ENCODE measurements at places on chromosomes 1 and 21. TPM values are rescaled to one million over a fixed set of nuclear protein-coding genes. Genes with fewer than 3 reads are reported as not detected.

- no peak for DNase-seq
Observed at GRCh38 chr1:9594471-9595155, 5.9 kb downstream of the TMEM201 start.

- no peak for DNase-seq
Observed at GRCh38 chr1:24297187-24297851, 21.8 kb upstream of the GRHL3 start.

DNA sequence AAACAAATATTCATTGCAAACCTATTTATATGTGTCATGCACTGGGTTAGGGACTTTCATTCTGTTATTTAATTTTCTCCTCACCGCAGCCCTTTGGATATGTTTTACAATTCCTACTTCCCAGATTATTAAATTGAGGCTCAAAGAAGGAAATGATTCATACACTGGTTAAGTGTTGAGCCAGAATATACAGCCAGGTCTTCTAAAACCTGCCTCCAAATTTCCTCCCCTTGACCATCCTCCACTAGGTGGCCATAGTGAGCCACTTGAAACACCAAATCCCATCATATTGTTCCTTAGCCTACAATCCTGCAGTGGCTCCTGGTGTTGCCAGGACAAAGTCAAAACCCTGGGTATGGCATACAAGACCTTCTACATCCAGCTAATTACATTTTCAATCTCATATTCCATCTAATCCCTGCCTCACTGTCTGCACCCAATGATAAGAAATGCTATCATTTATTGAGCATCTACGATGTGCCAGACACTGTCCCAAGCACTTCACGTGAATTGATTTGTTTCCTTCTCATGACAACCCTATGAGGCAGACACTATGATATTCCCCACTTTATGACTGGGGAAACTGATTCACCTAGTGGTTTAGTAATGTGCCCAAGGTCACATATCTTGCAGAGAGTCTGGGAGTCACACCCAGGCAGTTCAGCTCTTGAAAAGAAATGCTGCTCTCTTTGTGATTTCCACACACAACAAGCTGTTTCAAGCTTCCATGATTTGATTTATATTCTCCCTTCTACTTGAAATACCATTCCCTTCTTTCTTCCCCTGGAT, 23.6 kb upstream of the KIRREL1 start:
- no peak for DNase-seq

PTPN14 gene
- polyA plus RNA-seq = 9.0 TPM

CLCA4 gene
- 11.7 TPM for polyA plus RNA-seq

Measured in urinary bladder (tissue), 4 donors.